ENCODE measurements at places on chromosomes 7 and 10.
A peak's percentile ranks its signal among the peaks of the same experiment; 100 is the strongest.

DNA sequence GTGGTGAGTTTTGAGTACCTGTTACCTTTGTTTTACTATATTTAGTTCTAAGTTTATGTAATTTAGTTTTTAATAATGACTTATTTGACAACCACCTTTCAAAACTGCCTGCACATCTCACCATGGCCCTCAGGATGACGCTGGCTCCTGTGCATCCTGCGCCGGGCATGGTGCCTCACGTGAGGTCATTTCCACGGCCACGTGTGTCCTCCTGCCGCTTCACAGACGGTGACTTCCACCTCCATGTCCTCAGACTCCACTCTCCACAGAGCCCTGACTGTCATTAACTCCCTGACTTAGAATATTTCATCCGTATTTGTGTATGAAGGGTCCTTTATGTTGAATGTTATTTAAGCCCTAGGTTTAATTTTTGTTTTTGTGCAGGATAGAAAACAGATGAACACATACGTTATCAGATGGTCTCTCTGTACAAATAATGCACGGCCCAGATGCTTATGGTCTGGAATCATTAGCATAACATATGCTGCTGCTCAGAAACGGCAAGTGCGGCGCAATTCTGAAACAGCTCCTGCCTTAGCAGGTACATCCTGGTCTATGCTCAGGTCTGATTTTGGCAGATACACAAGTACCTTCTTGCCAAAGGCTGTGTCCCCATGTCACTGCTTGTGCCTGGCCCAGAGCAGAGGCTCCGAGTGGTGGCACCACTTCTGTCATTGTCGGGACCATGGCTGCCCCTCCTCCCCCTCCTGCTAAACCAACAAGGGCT is 155.8 kb downstream of the WDR37 start:
- DNase-seq = no peak

DNA sequence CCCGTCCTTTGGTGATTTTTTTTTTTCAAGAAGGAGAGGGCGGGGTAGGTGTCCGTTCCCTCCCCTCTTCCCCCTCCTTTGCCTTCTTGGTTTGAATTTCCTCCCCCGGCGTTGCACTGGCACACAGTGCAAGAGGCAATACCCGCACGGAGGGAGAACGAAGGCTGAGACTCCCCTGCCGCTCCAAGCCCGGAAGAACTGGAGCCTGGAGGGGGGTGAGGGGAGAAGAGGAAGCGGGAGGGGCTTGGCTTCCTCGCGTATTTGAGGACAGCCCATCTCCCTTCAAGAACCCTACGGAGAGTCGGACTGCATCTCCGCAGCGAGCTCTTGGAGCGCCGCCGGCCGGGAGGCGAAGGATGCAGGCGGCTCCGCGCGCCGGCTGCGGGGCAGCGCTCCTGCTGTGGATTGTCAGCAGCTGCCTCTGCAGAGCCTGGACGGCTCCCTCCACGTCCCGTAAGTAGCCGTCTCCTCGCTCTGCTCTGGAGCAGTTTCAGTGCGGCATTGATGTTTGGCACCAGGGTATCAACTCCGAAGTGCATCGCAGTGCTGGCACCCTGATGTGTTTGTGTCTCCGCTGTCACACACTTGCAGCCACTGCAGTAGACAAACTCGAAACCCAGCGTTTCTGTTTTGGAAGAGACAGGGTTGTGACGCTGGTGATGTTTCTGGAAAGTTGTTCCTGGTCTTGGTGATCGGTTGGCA is at the start of gene CNTNAP2:
Gene CNTNAP2, plus strand, starts transcription at position 281 of the 702 bp plus-strand sequence. Its CDS starts 76 bp downstream, at position 357.
- DNase-seq = peak; percentile 2

GRCh38 chr7:26538689-26539088 is 247.0 kb downstream of the SNX10 start:
- DNase-seq = no peak

DNA sequence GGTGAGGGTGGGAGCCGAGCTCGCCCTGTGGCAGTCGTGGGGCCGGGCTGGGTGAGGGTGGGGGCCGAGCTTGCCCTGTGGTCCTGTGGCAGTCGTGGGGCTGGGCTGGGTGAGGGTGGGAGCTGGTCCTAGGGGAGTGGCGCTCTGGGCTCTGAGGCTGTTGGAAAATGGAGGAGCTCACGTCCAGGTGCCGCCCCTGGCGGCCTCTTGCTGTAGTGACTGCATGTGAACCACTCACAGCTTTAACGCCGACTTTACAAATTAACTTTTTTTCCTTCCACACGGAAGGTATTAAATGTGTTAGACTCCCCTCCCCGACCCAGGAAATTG is 312.6 kb downstream of the WDR37 start:
- DNase-seq = no peak

DNA sequence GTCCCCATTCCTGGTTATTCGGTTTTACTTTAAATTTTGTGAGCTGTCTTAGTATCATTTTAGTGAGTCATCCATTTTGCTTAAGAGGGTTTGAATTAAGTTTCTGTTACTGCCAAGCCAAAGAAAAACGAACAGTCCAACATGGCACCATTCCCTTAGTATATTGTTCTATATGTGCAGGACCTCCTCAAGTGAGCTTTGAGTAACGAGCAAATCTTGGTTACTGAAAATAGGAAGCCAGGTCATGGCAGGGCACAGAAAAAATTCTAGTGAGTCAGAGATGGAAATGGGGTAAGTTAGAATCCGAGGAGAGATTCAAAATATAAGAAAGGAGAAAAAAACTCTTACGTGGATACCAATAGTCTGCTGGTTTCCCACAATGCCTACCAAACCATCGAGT is 292.9 kb downstream of the BAMBI start:
- no peak for DNase-seq

DNA sequence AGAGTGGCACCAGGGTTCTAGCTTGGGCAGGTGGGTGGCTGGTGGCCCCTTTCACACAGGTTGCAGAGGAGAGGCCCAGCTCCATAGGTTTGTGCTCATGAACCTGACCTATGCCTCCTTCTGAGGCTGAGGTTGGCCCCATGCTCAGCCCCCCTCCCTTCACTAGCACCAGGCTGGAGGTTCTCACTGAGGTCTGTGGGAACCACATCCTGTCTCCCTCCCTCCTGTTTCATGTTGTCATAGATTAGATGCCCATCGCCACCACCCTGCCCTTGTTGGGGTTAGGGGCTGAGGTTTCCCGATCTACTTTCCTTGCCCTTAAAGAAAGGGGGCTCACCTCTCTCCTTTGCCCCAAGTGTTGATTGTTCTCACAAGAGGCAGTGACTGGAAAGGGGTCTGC is 14.7 kb downstream of the NEUROG3 start:
- no peak for DNase-seq

DNA sequence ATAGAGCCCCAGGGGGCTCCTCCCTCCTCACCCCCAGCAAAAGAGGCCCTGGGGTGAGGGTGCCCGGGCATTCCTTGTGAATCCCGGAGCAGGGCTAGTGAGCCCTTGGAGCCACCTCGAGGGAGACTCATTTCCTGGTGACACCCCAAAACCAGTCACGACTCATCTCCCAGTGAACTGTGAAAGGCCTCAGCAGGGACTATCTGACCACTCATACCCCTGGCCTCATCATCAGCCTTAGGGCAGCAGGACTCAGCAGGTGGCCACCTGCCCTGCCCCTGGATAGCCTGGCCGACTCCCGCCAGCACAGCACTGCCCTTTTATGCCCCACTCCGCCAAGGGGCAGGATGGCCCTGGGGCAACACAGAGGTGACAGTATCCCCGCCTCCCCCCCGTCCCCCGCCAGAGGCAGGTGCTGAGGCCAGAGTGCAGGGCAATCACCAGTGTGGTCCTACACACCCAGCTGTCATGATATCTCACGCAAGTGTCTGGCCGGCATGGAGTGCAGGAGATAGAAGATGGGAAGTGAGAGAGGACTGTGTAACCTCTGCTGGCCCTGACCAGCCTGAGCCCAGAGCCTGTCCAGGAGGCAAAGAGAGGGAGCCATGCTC is 3.2 kb downstream of the SNCG start:
- DNase-seq = no peak

- no peak for DNase-seq
Observed at GRCh38 chr10:44863344-44864047, 47.6 kb upstream of the TMEM72 start.

DNA sequence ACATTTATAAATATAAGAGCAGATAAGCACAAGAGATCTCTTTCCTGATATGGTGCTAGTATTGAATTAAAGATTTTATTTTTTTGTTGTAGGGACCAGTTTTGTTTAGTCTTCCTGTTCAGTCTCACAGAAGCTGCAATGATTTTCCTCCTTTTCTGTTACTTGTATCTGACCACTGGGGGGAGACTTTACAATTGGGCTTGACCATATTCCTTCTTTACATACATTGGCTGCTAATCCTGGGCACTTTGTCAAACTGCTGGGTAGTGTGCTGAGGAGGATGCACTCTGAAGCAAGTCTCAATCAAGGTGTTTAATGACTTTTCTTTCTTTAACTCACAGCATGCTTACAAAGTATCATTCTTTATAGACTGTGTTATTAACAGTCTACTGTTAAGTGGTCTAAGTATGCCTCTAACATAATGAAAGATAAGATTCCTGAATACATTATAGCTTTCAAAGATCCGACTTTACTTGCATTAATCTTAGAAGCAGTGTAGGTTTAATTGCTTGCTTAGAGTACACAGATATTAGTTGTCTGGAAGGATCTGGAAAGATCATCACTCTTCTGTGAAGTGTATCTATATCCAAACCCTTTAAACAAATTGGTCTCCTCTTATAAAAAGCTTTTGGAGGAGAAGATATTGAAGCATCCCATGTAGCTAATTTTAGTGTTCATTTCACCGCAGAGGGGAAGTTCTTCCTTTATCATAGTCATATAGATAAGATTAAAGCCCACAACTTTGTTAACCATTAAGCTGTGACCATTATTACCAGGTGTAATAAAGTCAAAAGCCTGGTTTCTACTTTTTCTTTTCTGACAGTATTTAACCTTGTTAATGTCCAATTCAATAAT is 3.1 kb downstream of the PALS2 start:
- DNase-seq = peak; percentile 80

DNA sequence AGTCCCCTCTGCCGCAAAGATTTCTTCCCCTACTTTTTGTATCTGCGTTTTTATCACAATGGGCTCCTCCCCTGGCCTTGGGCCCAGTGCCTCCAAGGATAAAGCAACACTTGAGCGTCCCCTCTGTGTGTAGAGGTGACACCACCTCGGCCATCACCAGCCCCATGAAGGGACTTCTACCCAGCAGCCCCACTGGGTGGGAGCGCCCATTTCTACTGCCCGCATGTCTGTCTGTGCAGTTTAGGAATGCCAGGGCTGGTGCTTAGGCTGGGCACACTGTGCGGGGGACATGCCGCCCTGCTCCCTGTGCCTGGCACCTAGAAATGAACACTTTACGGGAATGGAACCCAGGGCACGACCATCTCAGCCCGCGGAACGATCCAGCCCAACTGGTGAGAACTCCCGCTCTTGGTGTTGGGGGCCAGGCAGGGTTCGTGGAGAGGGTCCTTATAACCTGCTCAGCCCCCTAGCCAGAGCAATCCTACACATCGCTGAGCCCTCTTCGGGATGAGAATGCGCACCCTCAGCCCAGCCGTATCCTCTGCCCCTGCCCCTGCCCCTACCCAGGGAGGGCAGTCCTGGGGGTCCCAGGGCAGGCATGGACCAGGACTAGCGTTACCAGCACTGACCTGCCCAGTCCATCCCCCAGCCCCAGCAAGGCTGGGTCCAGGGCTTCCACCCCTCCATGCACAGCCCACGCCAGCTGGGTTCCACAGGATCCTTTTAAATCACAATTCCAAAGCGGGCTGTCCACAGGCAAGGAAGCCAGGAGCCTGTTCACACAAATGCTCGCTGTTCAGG is 12.8 kb downstream of the CRYGN start:
- no peak for DNase-seq

DNA sequence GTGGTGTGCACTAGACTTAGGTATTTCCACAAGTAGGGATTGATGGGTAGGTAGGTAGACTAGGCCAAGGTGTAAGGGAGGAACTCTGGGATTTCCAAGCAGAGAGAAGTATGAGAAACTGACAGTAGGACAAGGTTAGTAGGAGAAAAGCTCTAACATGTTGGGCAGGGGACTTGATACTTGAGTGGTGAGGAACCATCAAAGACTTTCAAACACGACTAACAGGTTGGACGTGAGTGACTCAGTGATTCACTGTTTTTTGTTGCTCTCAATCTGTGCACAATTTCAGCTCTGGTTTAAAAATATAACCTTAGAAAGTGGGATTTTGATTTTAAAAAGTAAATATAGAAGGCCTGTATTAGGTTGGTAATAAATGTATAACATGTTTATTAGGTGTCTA is 44.4 kb downstream of the KLHDC10 start:
- no peak for DNase-seq

DNA sequence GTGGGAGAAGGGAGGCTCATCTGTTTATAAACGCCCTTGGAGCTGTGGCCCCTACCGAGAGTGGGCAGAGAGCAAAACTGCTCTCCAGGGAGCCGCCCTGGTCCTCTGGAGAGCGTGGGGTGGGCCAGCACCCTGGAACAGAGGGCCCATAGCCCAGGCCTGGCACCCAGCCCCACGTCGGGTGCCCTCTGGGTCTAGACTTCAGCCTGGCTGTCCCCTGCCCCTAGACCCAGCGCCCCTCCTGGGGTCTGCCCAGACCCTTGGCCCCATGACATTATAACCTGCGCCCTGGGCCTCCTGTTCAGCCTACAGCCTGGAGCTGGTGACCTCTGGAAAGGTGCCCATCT is 24.7 kb downstream of the GET4 start:
- DNase-seq = no peak

DNA sequence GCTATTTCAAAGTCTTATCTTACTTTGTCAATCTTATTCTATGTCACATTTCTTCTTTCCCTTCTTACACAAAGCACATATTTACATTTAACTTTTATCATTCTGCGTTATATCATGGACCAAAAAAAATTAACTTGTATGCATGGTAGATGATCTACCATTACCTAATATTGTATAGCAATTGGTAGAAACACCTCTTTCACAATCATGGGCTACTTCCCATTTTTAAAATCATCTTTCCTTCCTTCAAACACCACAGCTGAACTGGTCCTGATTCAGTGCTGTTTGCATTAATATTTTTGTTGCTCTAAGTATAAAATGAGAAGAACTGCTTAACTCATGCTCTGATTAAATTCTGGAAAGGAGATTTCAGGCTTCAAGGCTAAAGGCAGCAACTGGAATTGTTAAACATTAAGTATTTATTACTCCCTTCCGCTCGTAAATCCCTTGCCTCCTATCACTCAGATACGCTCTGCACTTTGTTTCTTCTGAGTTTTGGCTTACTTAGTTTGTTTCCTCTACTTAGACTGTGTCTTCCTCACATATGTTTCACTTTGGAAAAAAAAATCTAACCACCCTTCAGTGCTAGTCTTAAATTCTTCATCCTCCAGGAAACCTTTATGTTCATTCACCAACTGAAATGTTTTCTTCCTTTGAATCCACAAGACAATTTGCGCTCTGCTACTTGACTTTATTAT is 901.4 kb downstream of the PCDH15 start:
- no peak for DNase-seq

- peak; percentile 2 for DNase-seq
Observed at GRCh38 chr7:120856621-120857352, 1.2 kb downstream of the TSPAN12 start.

GRCh38 chr10:29081951-29082685 is 206.8 kb upstream of the LYZL1 start:
- DNase-seq = no peak

DNA sequence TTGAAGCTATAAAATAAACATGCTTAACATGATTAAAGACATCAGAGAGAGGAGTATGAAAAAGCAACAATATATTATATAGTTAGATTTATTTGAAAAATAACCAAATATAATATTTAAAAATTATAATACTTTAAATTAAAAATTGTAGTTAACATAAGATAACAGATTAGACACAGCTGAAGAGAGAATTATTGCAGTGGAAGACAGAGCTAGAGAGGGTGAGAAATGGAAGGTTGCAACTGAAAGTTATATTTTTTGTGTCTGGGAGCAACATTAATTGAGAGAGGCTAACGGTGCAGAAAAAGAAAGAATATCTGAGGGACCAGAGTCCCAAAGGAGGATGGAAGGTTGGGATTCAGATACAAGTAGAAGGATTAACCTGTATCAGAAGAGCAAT is 548.9 kb upstream of the FZD8 start:
- no peak for DNase-seq

All from AG10803 (cell line).